ENCODE measurements at places on chromosomes 7 and 10.
A peak's percentile ranks its signal among the peaks of the same experiment; 100 is the strongest.

DNA sequence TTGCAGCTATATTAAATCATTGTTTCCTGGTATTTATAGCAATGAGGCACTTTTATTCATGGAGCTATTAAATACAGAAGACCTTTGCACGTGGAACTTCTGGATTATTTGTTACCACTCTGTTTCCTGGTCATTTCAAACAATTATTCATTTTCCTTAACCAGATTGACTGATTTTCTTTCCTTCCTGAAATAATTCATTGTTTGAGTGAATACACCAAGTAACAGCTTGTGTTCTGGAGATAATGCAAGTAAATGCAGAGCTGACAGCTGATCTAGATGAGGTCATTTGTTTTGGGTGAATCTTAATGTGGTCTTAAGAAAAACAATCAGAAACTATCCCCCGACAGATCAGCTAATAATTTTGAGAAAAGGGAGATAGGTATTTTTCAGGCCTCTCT lies 497.7 kb downstream of the KIF20B start:
- DNase-seq, result no peak

DNA sequence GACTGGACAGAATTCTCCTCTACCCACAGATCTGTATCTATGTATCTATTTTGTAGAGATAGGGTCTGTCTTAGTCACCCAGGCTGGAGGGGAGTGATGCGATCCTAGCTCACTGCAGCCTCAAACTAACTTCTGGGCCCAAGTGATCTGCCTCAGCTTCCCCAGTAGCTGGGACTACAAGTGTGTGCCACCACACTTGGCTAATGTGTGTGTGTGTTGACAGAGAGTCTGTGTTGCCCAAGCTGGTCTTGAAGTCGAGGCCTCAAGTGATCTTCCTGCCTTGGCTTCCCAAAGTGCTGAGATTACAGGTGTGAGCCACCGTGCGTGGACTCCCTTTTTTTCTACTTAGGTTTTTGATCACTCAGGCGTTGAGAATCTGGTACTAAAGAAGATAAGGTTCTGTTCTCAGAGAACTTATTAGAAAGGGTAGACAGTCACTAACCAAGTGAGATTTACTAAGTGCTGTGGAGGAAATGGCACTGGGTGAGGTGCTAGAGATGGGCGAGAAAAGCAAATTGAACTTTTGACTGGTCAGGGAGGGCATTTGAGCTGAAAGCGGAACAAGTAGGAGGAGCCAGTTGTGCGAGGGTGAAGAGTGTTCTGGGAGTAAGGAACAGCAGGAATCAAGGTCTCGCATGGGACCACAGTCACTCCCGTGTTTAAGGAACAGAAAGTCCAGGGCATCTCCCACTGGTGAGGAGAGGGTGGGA lies 18.0 kb downstream of the NDUFB2 start:
- DNase-seq, result no peak

DNA sequence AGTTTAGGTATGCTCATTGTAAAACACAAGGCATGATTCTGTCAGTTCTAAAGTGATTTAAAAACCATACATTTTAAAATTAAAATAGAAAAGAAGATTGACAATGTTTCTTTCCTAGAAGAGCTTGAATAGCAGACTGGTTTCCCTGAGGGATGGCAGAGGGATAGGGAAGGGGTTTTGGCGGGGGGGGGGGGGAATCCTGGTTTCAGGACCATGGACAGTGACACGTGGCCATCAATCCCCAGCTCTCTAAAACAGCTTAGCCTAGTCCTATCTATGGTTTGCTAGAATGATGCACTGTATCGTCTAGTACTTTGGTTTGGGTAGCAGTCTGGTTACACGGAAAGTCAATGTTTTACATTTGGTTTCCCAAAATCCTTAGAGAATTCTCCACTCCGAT lies 88.7 kb downstream of the PHYHIPL start:
- no peak for DNase-seq

DNA sequence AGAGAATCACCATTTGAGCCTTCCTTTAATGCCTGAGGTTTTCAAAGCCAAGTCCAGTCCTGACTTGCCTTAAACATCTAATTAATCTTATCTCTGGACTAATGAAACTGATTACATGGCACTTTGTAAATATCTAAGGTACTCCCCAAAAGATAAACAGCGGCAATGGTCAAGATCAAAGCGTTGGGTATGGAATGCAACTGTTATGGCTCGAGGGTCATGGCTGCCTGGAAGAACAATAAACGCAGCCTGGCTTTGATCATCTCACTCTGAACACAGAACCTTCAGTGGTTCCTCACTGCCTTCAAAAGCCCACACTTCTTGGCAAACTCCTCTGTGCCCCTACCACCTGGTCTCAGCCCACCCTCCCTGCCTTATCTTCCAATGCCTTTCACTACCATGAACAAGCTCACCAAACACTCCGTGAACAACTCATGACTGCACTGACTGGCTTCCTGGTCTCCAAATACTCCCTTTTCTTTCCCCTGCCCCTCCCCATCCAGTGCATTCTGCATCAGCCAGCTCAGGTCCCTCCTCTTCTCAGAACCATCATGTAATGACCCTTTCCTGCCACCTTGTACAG lies 150.2 kb upstream of the NFE2L3 start:
- no peak for DNase-seq

GRCh38 chr10:27258838-27259812 lies 18.5 kb upstream of the ACBD5 start:
- no peak for DNase-seq

DNA sequence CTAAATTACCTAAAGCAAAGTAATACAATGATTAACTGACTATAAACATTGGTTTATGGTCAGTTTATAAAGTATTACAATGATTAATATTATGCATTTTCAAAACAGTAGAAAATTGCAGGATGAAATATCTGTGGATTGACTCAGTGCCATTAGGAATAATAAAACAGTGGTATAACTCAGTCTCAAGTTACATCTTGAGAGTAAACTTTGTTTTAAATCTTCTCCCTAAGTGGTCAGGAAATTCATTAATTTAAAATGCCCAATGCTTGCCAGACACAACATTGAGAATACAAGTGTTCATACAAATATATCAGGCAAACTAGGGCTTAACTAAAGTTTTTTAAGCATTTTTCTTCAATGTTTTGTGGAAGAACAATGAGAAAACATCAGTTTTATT lies 257.8 kb downstream of the ETV1 start:
- peak; percentile 25 for DNase-seq

DNA sequence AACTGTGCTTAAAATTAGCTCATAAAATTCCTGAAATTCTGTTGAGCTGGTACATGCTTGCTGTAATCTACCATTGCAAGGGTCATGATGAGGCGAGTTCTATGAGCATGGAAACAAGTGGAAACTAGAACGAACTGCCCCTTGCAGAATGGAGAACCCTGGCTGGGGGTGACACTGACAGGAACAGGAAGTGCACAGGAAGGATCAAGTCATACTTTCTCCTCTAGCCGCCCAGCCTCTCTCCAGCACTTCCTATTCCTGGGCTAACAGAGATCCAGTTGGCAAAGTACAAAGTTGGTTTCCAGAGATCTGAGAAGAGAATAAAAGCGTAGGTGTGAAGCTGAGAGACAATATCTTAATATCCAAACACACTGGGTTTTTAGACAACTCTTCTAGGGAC lies 414.2 kb upstream of the PODXL start:
- DNase-seq, result no peak

DNA sequence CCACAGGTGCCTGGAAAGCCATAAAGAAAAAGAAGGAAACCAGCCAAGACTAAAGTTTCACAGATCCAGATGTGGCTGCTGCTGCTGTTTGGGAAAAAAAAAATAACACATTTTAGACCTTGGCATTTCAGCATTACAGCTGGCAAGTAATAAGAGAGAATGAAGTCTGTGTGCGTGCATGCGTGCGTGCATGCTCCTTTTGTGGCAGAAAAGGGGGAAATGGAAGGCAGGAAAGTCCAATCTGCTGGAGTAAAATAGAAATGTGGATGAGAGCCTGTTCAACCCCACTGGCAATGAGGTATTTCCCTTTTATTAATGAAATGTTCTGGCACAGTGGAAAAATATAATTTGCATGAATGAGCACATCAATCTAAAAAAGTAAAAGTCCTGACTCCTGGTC lies 137.0 kb upstream of the SEMA3A start:
- DNase-seq, result peak; percentile 28

- DNase-seq, result no peak
Observed at GRCh38 chr10:32329061-32329460, 17.9 kb downstream of the EPC1 start.

All from fibroblast of upper back skin (primary cell).